ENCODE measurements at places on chromosomes 2 and 18.

DNA sequence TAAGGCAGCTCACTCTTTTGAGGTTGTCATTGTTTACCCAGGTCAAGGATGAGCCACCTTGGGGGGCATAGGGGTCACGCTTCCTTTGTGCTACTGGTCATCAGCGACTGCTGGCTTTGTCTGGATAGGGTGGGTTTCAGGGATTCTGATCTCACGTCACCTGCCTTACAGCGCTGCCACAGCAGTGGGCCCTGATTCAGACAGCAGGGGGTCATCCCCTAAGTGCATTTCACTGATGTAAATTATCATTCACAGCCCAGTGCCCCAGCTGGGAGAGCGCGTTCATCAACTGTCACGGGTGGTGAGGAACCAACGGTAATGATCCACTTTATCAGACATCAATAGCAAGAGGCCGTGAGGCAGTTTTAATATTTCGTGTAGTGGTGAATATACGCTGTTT is 291.2 kb downstream of the NEDD4L start:
- peak; percentile 80 for DNase-seq

GRCh38 chr2:66481100-66481549 is 46.2 kb downstream of the MEIS1 start:
- DNase-seq, result peak; percentile 53

DNA sequence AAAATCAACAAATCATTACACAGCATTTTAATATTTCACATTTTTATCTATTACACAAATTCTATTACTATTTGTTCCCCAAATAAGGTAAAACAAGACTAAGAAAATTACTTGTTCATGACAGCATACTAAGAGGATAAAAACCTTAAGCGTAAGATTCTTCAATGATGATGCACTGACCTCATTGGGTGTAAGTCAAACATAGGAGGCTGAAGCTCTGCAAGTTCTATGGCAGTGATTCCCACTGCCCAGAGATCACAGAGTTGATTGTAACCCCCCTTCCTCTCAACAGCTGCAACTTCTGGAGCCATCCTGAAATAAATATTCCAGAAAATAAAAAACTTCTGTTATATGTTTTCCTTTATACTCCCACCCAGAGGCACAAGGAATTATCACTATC is 82.2 kb upstream of the CDKL4 start:
- no peak for DNase-seq

GRCh38 chr2:151280271-151280670 is 9.2 kb downstream of the NMI start:
- no peak for DNase-seq

- DNase-seq, result no peak
Observed at GRCh38 chr2:126307740-126308139, 348.2 kb upstream of the GYPC start.

- DNase-seq, result peak; percentile 84
Observed at GRCh38 chr2:73212448-73213176, 1.4 kb upstream of the SMYD5 start.

GRCh38 chr18:69978732-69979715 is 31.4 kb upstream of the CD226 start:
- no peak for DNase-seq

DNA sequence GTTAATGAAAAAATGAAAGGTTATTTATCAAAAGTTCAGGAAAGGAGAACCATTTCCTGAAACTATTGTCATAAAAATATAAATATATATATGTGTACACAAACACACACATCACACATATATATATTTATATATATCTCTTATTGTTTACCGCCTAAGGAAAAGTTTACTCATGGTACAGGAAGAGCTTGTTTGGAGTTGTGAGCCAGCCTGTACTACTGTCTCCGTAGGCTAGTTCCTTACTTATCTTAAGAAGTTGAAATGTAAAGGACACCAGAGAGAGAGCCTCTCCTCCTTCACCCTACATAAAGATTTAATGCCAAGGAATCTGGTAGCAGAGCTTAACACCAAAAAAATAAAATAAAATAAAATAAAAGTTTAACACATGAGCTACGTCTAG is 19.6 kb downstream of the DSC1 start:
- DNase-seq, result no peak

- no peak for DNase-seq
Observed at GRCh38 chr2:56718413-56718812, 534.6 kb downstream of the CCDC85A start.

- no peak for DNase-seq
Observed at GRCh38 chr18:25724121-25724520, 366.3 kb downstream of the SS18 start.

- DNase-seq, result no peak
Observed at GRCh38 chr2:217276433-217276832, 416.6 kb upstream of the TNP1 start.

GRCh38 chr18:55452123-55452611 is 135.8 kb downstream of the TCF4 start:
- DNase-seq, result no peak

All from eye (tissue), 1 donor.